ENCODE measurements at places on chromosomes 12 and 14. TPM values are rescaled to one million over a fixed set of nuclear protein-coding genes. Genes with fewer than 3 reads are reported as not detected.

DNA sequence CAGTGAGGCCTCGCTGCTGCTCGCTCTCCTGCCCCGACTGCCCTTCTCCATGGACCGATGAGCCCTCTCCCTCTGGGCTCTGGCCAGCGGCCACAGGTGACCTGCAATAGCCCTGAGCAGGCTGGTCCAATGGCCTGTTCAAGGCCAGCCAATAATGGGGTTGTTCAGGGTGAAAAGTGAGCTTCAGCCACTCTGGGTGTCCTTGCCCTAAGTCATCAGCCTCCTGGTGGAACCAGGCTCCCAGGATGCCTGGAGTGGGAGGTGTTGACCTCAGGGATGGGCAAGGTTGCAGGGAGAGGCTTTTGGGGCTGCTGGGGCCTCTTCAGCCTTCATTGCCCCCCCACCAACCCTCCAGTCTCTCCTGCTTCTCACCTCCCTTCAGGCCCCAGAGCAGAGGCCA lies 79.7 kb downstream of the RFLNA start:
- no peak for DNase-seq

DNA sequence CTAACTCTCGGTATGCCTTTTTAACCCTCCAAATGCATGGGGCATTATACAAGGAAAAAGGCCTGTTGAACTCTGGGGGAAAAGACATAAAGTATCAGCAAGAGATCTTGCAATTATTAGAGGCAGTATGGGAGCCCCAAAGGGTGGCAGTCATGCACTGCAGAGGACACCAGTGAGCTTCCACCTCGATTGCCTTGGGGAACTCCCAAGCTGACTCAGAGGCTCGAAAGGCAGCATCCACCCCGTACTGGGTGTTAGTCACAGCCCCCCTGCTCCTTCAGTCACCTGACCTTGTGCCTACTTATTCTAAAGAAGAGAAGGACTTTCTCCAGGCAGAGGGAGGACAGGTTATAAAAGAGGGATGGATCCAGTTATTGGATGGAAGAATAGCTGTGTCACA lies 781.4 kb upstream of the TMEM132C start:
- DNase-seq = no peak

DNA sequence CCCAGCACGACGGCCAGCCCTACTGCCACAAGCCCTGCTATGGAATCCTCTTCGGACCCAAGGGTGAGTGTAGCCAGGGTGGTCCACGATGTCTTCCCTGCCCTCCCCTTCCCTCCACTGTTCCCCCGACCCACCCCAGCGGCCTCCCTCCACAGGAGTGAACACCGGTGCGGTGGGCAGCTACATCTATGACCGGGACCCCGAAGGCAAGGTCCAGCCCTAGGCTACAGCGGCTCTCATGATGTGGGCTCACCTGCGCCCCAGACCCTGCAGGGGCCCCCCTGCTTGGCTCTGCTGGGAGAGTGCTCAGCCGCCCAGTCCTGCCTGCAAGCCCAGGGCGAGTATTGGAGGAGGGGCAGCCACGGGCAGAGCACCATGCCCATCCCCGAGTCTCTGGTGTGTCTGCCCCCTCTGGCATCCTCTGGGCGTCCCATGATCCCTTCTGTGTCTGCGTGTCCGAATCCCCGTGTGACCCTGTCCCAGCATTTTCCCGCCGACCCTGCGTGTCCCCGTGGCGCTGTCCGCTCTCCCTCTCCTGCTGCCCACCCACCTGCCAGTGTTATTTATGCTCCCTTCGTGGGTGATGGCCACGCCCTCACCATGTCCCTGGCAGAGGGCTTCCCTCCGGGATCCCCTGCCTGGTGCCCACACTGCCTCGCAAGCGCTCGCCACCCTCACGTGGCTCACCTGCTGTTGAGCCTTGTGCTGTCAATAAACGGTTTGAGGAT lies 5.0 kb downstream of the CRIP2 start:
- no peak for DNase-seq

The CLEC12A gene
- 0.31 TPM for polyA plus RNA-seq

The SLC25A47 gene
- polyA plus RNA-seq = not detected

The KLRC2 gene
- polyA plus RNA-seq = 0.62 TPM
